Aorta (tissue), 5 donors: ENCODE measurements at places on chromosomes 12 and 14. TPM values are rescaled to one million over a fixed set of nuclear protein-coding genes. Genes with fewer than 3 reads are reported as not detected.

DNA sequence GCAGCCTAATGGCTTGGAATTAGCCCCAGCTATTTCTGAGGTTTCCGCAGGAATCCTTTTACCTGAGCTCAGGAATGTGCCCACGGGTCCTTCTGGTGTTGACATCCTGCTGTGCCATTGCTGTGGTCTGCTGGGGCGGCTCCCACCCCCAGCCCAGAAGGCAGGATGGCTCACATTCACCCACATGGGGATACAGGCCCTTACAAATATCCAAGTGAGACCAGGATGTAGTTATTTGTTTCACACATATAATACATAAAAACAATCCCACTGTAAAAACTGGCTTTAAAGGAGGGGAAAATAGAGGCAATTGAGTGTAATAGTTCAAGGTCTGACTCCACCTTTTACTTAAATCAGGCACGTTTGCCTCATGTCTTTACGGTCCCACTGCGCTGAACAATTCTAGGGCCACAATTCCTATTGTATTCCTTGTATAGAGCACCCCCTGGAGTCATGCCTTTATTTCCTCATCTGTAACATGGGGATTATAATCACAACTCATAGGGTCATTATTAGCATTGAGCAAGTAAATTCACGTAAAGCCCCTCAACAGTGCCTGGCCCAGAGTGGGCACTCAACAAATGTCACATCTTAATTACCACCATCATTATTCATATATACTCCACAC is 57.2 kb upstream of the FICD start:
- DNase-seq: no peak

DNA sequence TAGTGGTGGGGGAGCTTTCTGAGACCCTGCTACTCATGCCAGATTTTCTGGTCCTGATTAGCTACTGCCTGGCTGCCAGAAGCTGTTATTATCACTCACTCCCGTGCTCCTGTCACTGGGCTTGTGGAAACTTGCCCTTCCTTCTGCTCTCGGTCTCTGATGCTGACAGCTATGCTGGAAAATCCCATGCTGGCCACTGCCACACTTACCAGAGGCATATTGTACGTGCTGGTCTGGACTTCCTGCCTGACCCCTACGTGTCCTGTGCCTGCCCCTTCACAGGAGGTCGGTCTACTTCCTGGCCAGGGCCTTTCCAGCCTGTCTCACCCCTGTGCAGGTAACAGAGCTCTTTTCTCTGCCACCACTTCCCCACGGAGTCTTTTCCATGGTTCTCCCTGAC is 149.4 kb upstream of the PLEKHG7 start:
- DNase-seq: peak; percentile 75

GRCh38 chr12:91922139-91922538 is 223.5 kb downstream of the BTG1 start:
- DNase-seq: no peak

- DNase-seq: no peak
Observed at GRCh38 chr14:70018713-70019211, 139.5 kb downstream of the SMOC1 start.

- DNase-seq: no peak
Observed at GRCh38 chr14:68884031-68885030, 91.5 kb upstream of the ZFP36L1 start.

DNA sequence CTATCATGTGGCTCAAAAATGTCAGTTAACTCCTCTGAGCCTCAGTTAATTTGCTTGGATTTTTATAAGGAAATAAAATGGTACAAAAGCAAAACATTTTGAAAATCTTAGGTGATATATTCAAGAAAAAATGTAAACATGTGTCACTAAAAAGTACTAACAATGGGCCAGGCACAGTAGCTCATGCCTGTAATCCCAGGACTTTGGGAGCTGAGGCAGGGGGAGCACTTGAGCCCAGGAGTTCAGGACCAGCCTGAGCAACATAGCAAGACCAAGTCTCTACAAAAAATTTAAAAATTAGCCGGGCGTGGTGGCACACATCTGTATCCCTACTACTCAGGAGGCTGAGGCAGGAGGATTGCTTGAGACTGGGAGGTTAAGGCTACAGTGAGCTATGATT is 25.7 kb downstream of the AQP6 start:
- DNase-seq: no peak

- DNase-seq: no peak
Observed at GRCh38 chr12:30515351-30515750, 180.3 kb downstream of the IPO8 start.

- DNase-seq: no peak
Observed at GRCh38 chr12:75738486-75738885, 227.1 kb upstream of the KRR1 start.

Gene COL2A1
- total RNA-seq: not detected

- no peak for DNase-seq
Observed at GRCh38 chr14:21088687-21089086, 9.8 kb downstream of the ZNF219 start.

DNA sequence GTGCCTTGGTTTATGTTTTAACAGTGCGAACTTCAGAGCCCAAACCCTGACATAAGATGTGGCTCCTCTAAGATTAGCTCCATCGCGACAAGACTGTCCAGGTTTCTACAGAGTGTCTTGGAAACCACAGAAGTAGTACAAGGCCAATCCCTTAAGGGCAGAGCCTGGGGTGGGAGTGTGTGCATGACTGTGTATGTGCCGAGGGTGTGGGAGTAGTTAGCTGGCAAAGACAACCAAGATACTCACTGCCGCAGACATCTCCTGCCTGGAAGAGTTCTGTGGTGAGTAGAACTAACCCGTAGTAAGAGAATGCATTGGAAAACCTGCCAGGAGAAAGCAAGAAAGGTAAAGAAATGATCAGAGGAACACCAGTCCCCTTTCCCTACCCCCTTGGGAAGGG is 54.1 kb downstream of the DAO start:
- no peak for DNase-seq

DNA sequence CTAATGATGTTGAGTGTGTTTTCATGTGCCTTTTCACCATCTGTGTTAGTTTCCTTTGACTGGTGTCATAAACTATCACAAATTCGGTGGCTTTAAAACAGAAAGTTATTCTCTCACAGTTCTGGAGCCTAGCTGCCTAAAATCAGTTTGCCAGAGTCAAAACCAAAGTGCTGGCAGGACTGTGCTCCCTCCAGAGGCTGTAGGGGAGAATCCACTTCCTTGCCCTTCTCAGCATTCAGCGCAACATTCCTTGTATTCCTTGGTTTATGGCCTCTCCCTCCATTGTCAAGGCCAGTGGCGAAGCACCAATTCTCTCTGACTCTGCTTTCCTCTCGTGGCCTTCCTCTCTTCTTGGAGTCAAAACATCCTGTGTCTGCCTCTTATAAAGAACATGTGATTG is 174.2 kb upstream of the PDE3A start:
- DNase-seq: no peak

DNA sequence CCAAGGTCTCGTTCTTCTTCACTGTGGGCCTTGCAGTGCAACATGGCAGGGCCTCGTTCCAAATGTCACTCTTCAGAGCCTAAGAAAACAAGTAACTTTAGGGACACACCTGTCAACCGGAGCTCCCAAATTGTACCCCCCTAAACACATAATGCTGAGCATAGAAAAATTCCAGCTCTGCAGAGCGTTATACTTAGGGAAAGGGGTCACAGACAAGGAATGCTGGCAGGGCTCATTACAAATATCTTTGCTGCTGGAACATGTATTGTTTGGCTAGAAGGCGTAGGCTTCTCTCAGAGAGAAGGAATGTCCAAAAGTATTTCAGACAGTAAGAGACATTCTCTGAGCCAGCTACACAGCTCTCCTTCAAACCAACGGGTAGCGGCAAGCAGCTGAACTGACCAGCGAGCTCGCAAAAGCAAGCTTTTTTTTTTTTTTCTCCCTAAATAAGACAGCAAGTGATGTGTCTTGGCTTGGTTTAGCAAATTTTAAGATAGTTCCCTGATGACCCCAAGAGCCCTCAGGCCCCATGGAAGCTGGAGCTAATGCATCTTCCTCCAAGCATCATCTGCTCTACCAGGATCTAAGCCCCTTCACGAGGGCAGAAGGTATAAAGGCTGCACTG is 24.5 kb downstream of the SSH1 start:
- DNase-seq: peak; percentile 63

- no peak for DNase-seq
Observed at GRCh38 chr12:66662729-66663128, 16.1 kb downstream of the GRIP1 start.

DNA sequence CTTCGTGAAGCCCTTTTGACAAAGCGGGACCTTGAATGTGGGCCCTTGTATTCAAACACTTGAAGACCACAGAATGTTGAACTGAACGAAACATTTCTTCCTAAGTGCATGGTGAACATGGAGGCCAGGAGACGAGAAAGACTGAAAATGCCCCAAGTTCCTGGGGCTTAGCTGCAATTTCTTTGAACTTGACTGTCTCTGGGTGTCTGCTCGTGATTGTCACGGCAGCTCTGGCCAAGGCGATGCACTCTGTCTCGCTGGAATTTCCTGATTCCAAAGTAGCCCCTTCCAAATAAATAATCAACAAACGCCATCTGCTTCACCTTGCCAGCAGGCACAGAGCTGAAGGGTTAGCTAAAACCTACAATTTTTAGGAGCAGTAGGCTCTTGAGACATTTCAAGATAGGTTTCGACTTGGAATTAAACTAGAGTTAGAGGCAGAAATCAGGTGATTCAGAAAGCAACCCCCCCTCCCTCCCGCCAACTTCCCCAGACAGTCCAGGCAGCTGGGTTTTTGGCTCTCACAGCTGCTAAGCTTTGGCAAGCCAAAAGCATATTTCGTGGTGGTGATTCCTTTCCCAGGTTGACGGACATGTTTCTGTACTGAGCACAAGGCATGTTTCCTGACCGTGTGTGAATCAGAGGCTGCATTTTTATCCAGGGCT is 13.5 kb upstream of the IRF2BPL start:
- peak; percentile 81 for DNase-seq

Gene LBHD2
- total RNA-seq: not detected

Gene SIRT4
- 0.39 TPM for total RNA-seq

DNA sequence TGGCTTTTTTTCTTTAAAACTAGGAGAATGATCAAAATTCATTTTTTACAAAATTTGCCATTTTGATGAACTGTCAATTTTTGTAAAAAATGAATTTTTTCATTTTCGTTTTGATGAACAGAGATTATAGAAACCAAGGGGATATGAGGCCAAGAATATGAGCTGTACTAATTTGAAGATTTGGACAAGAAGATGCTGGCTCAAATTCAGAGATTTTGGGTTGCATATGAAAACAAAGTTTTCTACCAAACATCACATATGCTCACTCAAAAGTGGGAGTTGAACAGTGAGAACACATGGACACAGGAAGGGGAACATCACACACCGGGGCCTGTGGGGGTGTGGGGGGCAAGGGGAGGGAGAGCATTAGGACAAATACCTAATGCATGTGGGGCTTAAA is 230.7 kb downstream of the SNAPC1 start:
- no peak for DNase-seq

DNA sequence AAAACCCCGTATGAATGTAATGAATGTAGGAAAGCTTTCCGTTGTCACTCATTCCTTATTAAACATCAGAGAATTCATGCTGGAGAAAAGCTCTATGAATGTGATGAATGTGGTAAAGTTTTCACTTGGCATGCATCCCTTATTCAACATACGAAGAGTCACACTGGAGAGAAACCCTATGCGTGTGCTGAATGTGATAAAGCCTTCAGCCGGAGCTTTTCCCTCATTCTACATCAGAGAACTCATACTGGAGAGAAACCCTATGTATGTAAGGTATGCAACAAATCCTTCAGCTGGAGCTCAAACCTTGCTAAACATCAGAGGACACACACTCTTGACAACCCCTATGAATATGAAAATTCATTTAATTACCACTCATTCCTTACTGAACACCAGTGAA is 23.8 kb downstream of the ZNF891 start:
- DNase-seq: no peak

Gene SLCO1B3
- total RNA-seq: not detected

DNA sequence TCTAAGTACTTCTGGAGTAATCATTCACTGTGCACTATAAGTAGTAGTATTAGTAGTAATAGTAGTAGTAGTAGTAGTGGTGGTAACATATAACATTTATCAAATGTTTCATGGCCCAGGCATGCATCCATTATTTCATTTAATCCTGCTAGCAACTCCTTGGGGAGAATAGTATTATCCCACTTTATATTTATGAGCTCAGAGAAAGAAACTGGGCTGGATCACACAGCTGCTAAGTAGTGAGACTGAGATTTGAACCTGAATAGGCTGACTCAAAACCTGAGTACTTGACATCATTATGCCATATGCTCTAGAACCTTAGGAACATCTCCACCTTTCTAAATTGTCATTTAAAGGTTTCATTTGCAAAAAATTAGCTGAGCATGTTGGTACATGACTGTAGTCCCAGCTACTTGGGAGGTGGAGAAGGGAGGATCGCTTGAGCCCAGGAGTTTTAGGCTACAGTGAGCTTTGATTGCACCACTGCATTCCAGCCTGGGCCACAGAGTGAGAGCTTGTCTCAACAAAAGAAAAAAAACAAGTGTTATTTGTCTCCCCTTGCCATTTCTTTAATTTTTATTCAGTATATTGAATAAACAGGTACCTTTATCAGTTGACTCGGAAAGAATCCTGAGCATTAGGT is 11.4 kb upstream of the NID2 start:
- DNase-seq: no peak

GRCh38 chr12:93191956-93192355 is 185.8 kb upstream of the NUDT4 start:
- DNase-seq: peak; percentile 82

DNA sequence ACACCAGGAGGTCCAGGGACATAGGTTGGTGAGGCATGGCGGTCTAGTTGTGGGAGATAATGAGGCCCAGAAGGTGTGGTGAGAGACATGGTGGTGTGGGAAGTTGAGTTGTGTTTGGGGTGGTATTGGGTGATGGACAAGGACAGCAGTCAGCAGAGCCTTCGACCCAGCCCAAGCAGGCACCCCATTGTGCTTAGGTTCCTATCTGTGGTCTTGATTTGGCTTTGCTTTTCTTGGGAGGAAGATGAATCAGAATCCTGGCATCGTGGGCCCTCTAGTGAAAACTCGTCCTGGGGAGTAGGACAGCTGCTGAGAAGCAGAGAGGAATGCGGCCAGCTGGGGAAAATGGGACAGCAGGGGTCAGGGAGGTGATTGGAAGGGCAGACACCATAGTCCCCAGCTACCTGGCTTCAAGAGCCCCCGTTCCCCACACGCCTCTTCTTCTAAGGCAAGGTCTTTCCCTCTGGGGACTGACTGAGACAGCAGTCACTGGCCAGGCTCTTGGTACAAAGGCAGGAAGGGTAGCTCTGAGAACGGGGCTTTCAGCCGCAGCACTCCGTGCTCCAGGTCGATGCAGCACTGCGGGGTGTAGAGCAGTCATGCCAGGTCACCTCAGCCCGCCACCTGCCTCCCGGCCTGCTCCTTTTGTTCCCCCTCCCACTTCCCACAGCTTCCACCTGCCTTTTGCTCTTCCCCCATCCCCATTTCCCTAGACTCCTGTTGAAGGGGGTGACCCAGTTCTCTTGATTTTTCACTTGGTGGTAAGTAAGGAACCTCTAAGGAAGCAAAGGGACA is 7.9 kb downstream of the NRIP2 start:
- no peak for DNase-seq
